ENCODE measurements at places on chromosomes 2 and 18.

DNA sequence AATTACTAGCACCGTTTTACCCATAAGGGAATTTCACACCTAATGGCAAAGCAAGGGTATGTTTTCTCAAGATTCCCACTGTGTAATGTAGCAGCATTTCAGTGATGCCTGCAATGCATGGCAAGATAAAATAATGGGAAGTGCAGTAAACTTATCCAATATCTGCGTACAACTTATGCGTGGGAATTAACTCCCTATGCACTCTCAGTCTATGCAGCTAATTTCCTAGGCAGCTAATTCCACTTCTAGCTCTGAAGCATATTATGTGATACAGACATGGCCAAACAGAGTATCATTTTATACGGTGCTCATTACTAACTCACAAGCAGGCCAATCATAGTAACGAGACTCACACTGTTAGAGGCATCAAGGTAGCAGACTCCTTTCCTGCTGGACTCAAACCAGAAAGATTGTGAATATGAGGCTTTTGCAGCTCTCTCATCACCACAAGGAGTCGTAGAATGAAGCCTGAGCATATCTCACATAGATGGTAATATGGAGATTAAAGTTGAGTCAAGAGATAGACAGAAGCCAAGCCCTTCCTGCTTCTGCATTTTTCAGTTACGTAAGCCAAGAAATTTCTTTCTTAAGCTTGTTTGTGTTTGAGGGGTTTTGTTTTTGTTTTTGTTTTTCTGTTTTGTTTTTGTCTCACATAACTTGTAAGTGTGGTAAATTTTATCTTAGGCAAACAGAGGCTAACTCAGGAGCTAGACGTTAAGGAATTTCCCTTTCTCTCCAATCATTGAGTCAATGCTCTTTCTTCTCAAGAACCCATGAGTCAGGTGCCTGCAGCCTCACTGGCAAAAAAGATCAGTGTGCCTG lies 34.8 kb upstream of the ITGAV start:
- no peak for DNase-seq

DNA sequence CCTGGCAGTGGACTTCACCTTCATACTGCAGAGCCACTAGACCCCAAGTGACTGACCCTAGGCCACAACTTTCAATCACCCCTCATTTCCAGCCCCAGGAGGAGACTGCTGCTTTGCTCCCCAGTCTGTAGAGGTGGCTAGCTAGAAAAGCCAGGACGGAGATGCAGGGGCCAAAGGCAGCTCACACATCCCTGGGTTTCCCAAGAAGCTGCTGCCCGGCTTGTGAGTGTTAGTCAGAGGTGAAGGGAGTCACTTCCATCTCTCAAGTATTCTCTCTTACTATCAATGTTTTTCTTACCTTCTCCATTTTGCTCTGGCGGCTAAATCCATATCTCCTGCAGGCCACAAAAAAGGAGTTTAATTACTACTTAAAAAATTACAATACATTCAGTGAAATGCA lies 36.2 kb downstream of the CCDC93 start:
- DNase-seq: no peak

GRCh38 chr2:210324458-210324857 lies 9.5 kb upstream of the MYL1 start:
- DNase-seq: no peak

GRCh38 chr2:85838181-85838580 lies 50.6 kb downstream of the ST3GAL5 start:
- DNase-seq: no peak

DNA sequence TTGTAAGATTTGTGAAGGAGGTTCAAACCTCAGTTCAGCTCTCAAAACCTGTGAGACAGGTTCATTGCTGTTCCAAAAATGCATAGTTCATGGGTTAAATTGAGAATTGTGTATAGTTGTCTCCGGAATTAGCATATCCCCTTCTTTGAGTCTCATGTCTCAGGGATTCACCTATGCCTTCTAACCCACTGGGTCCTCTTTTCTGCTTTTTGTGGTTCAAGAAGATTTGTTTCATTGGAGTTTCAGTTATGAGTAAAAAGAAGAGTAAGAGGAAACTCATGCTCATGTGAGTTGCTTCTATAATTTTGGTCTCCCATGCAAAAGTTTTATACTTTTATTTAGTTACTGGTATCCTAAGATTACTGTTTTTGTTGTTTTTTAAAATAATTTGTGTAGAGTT lies 1219.8 kb upstream of the ZEB2 start:
- no peak for DNase-seq

DNA sequence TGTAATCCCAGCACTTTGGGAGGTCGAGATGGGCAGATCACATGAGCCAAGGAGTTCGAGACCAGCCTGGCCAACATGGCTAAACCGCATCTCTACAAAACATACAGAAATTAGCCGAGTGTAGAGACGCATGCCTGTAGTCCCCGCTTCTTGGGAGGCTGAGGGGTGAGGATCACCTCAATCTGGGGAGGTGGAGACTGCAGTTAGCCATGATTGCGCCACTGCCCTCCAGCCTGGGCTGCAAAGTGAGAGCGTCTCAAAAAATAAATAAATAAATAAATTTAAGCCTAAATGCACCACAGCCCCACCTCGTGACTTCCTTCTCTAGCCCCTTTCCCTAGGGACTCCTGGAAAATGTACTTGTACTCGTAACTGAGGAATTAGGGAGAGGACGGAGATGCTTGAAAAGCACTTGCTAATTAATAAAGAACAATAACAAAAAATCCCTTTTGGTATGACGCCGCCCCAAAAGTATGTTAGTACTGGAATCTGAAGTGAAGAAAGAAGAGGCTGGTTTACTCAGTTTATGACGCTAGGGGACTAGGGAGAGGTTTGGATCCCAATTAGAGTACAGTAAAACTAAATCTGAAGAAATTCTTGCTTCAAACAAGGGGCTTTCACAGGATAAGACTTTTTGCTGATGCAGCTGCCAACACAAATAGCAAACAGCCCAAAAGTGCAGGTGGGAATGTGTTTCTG lies 887 bp upstream of the ZNF396 start:
- DNase-seq: no peak

- DNase-seq: no peak
Observed at GRCh38 chr2:132721938-132722337, 51.9 kb upstream of the LYPD1 start.

GRCh38 chr2:145815933-145816332 lies 1296.0 kb upstream of the ZEB2 start:
- no peak for DNase-seq

DNA sequence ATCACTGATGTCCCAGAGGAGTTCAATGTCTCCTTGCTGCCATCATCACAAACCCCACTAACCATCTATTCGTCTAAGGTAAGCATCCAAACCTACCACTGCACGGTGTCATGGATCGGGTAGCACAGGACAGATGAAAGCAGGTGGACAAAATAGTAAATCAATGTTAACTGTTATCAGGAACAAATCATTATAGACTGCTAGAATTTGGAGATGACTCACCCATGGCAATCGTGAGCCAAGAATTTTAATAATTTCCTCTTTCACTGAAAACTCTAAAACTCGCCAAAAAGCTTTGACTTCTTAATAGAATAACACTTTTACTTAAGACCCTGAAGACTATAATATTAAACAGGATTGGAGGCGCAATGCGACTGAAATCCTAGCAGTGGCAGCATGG lies 33.7 kb upstream of the BZW1 start:
- no peak for DNase-seq

DNA sequence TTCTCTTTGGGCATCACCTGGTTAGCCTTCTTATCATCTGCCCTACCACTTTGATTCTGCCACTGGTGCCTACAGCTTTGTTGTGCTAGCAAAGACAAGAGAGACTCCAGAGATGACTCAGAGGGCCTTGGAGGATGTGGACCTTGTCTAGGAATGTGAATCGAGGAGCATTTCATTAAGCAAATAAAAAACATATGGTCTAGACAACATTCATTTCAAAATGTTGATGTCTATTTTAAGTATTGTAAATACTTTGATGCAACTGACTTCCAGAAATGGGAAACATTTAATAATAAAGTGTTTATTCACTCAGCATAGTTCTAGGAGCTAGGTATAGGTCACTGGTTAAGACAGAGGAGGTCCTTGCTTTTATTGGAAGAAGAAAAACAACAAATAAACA lies 195.5 kb downstream of the CDCA7 start:
- DNase-seq: no peak
